Kidney (tissue), 22 donors: ENCODE measurements at places on chromosomes 12 and 14.
A peak's percentile ranks its signal among the peaks of the same experiment; 100 is the strongest.

GRCh38 chr12:49369411-49370145, 2.3 kb downstream of the SPATS2 start:
- no peak for DNase-seq

- DNase-seq = peak; percentile 64
Observed at GRCh38 chr12:111204788-111205241, 164.1 kb downstream of the PHETA1 start.

DNA sequence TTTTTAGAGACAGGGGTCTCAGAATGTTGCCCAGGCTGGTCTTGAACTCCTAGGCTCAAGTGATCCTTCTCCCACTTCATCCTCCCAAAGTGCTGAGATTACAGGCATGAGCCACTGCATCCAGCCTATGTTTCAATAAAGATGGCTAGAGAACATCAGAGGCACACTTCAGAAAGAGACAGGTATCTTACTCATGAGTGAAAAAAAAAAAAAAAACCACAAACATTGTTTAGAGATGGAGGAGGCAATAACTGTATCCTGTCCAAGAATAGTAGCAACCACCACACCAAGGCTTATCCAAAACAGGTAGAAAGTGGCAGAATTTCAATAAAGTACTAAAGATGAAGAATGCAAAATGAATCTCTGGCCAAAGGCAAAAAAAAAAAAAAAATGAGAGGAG, 30.3 kb downstream of the EEA1 start:
- no peak for DNase-seq

- DNase-seq = no peak
Observed at GRCh38 chr12:111330800-111331752, 37.8 kb downstream of the PHETA1 start.

DNA sequence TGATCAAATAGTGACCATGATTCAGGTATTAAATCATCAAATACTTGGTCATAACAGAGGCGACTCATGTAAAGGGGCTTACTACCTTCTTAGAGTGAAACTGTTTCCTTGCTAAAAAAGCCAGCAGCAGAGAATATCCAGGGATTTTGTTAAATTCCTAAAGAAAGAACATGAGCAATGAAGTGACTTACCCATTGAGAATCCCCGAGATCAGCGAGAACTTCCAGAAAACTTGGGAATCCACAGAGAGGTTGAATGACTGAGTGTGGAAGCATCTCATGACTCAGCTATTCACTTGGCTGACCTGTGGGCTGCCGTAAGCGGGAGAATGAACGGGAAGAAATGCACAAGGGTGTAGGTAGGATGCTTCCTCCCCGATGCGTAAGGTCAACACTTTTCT, 85.3 kb upstream of the KCNA1 start:
- no peak for DNase-seq

- DNase-seq = peak; percentile 81
Observed at GRCh38 chr12:52191841-52192791, at the start of gene KRT80. Gene KRT80 (minus strand): TSS chr12:52192014. CDS start chr12:52191902, 112 bp downstream.

DNA sequence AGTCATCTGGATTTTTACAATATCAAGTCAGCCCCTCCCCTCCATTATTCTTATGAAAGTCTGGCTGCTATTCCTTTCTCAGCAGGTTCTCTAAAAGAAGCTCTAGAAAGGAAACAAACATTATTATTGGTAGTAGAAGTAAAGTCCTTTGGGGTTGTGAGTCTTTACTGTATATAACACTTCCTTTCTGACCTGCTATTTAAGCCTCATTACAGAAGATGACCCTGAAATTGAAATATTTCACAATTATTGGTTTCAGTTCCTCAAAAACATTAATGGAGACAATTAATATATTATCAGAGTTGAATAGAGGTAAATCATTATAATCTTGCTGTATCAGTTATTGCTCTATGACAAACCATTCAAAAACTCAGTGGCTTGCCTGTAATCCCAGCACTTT, 19.3 kb downstream of the PLEKHA5 start:
- no peak for DNase-seq

DNA sequence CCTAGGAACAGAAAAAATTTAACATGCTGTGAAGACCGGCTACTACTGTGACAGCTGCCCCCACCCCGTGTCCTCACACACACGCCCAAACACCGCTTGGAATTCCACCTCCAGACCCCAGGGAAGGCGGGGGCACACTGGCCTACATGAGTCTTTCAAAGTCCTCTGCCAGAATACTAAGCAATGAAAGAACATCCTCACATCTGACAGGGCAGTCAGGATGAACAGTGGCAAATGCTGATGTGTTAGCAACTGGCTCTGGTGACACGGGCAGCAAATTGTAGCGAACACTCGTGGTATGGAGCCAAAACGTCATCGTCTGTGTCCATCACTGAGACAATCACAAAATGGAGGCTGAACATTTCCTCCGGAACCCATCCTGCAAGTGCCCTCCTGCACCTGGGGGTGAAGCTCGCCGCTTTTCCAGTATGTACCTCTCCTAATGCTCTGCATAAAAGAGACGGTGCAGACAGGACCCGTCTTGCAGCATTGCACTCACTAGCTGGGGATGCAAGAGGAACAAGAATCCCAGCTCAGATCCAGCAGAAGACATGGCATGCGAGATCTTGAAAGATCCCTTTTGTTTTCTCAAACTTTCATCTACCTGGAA, 94.8 kb downstream of the BCL11B start:
- DNase-seq = no peak

DNA sequence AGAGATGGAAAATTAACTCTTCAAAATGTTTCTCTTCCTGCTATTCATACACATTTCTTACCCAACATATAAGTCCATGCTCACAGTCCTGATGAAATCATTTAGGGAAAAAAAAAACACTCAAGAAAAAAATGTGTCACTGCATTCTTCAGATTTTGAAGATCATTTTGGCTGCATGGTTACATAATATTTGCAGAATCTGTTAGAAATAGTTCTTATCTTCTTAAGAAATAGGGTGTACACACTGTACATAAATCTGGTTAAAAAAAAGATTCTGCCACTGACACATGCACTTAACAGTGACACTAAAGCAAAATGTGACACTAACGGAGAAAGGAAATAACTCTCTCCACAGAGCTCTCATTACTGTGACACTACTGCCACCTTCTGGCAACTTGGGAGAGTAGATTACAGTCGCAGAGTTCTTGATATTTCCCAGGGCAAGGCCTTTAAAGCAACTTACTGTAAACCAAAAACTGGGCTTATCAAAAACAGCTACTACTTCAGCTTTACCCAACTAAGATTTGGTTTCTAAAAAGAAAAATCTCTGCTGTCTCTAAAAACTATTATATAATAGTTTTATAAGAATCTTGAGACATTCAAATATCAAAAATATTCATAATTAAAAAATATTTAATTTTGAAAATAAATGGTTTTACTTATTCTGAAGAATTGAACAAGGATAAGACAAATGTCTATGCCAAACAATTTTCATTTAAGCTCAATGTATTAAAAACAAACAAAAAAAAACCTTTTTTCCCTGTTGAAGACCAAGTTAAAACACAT, 65.0 kb downstream of the SETD3 start:
- DNase-seq = peak; percentile 97

GRCh38 chr14:94048691-94049624, 22.8 kb downstream of the OTUB2 start:
- no peak for DNase-seq

DNA sequence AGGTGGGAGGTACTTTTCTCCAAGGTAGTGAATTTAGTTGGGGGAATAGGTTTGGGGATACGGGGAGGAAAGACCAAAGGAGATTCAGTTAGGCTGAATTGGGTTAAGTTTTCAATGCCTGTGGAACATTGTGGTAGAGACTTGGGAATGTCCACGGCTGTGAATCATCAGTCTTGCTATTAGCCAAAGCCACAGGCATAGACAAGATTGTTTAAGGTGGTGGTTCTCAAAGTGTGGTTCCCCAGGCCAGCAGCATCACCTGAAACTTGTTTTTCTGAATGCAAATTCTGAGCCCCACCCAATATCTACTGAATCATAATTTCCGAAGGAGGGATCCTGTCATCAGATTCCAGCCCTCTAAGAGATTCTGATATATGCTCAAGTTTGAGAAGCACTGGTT, 316.2 kb downstream of the EGLN3 start:
- DNase-seq = no peak

GRCh38 chr14:100569734-100570286, 17.4 kb downstream of the BEGAIN start:
- DNase-seq = no peak

GRCh38 chr12:106235770-106236169, 12.1 kb downstream of the CKAP4 start:
- no peak for DNase-seq

GRCh38 chr12:6266541-6266966, 43.9 kb upstream of the PLEKHG6 start:
- peak; percentile 65 for DNase-seq

GRCh38 chr14:38202444-38203191, 5.1 kb upstream of the SSTR1 start:
- DNase-seq = no peak

DNA sequence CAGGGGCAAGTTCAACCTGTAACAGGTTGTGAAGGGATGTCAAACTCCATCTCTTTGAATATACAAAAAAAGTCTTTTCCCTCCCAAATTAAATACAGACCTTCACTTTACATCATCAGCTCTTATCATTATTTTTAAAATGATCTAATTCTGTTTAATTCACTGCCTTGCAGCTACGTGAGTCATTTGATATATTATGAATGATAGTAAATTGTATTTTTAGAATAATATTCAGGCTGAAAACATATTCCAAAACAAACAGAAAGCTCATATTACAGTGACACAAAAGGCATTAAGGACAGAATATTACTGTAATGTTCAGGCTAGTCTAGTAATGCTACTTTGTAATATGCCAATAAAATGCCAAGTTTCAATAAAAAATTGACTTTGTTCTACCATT, 53.3 kb downstream of the BCAT1 start:
- no peak for DNase-seq

GRCh38 chr14:77681196-77682157, 26.3 kb downstream of the ALKBH1 start:
- DNase-seq = no peak

DNA sequence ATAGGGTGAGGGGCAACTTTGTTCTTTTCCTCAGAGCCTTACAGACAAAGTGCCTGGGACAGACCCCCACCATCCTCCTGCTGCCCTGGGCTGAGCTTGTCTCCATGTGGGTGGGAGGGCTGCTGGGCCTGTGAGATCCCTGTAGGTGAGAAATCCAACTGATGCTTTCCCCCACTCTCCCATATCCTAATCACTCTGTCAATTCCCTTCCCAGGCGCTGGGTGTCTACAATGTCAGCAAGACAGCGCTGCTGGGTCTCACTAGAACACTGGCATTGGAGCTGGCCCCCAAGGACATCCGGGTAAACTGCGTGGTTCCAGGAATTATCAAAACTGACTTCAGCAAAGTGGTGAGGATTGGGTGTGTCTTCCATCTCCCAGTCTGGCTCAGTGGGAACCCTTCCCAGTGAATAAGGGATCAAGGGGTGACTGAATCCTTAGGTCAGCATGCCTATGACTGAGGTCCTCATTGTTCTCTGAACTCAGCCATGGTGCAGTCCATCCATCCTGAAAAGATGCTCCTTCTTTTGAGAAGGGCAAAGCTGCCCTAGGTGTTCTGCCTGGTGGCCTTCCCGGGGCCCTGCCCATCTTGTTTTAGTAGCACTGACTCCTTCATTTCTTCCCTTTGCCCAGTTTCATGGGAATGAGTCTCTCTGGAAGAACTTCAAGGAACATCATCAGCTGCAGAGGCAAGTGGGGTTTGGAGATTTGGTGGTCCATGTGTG, 8.2 kb downstream of the DHRS2 start:
- no peak for DNase-seq

DNA sequence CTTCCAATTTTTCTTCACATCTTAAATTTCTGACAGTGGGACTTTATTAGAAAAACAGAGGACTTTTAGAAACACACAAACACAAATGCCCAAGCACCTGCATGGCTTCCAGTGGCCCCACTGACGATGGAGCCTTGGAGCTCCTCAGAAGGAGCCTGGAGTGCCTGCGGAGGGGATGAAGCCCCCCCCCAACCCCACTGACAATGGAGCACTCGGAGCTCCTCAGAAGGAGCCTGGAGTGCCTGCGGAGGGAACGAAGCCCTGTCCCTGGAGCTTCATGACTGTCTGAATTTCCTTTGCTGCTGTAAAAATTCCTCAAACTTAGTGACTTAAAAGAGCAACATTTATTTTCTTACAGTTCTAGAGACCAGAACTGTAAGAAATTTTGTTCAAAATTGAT, 80.1 kb upstream of the VRK1 start:
- no peak for DNase-seq

DNA sequence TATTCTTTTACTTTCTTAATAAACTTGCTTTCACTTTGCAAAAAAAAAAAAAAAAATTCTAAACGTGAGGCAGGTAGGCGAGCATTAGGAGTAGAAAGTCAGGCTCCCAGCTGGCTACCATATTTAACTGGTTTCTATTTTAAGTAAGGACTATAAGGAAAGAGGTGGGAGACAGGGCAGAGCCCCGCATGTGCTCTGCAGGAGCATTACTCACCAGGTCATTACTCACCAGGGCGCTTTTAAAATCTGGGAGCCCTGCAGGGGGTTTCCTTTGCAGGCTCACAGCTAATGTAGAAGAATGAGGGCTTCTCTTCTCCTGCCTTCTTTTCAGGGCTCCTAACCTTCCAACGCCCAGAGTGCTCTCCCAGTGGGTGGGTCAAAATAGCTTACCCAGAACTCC, 14.0 kb upstream of the DPF3 start:
- DNase-seq = no peak

DNA sequence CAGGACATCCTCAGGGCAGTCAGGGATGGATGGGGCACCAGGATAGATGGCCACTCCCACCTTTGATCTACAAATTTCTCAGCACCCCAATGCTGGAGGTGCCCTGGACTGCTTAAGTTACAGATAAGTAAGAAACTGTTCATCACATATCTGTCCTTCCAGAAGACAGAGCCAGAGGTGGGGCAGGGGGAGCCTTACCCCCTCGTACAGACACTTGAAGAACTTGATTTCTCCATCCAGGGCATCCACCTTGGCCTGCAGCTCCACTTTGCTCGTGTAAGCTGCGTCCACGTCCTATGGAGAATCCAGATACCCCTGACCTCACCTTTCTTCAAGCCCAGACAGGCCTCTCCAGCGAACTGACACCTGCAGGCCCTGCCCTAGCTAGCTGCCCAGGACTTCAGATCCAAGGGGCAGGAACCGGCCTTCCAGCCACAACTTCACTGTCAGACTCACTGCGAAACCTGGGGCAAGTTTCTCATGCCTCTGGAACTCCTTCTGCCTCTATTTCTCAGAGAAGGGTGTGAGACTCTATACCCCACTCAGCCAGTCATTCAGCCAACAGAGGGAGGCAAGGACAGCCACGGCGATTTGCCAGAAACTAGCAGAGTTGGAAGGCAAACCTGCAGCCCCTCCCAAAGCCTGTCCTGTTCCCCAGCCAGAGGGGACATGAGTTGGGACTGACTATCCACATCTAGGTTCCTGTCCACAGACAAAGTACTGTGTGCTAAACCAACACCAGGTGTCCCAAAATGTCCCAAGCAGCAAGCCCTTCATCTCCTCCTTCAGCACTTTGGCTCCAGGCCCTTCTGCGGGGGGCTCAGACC, 3.8 kb downstream of the KRT73 start:
- peak; percentile 1 for DNase-seq

DNA sequence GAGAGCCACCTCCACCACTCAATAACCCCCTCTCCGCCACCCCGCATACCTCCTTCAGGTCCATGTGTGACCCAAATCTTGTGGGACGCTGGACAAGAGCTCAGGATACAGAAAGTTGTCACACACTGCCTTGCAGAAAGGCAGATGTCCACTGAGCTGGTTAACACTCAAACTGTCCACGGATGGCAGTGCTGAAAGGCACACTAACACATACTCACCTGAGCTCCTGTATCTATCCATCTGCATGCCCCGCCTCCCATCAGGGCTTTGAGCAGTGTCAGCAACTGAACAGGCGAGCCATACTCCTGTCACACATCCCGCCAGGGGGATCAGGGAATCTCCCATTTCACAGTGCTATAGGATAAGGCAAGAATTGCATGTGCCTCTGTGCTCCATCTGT, 642.0 kb downstream of the GALC start:
- no peak for DNase-seq
